Activated CD4-positive, alpha-beta T cell treated with anti-CD3 and anti-CD28 coated beads, Interleukin-2, amount 10 ng/mL, durations not matched to agents 24 days and 14 days (primary cell): ENCODE measurements at places on chromosomes 2 and 18.
A peak's percentile ranks its signal among the peaks of the same experiment; 100 is the strongest.

- H3K4me3 ChIP-seq, result no peak overlapping the region
- peaks cover 7% of the 10 kb centered on the region for H3K4me1 ChIP-seq
- no peaks in the 10 kb centered on the region for H3K27me3 ChIP-seq
- no peaks in the 10 kb centered on the region for H3K36me3 ChIP-seq
Observed at GRCh38 chr2:177340158-177340557, 52.4 kb upstream of the AGPS start.

- H3K27me3 ChIP-seq, result no peaks in the 10 kb centered on the region
- DNase-seq, result no peak
Observed at GRCh38 chr2:191217580-191217979, 27.6 kb upstream of the MYO1B start.

DNA sequence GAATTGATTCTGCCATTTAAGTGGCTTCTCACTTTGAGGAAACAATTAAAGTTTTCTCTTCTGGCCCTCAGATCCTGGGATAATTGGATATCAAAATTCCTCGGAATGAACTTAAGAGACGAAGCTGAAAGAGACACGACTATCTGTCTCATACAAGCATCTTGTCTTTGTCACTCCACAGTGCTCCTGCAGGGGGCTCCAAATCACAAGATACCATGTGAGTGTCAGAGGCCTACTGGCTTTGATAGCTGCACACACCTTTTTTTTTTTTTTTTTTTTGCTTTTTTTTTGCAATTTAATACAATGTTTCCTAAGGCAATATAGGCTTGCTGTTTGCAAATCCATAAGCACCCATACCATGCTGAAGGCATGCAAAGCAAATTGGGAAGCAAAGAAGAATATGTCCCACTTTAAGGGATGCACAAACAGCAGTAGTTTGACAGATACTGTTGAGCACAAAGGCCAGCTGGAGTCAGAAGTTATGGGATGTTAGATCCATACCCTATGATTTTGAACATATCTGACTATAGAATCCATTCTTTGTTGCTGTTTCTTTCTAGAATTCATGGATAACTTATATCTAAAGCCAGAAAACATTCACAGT, 109.0 kb upstream of the CBLN2 start:
- no peaks in the 10 kb centered on the region for H3K4me1 ChIP-seq
- H3K36me3 ChIP-seq, result no peaks in the 10 kb centered on the region
- H3K27ac ChIP-seq, result no peak overlapping the region
- no peaks in the 10 kb centered on the region for H3K27me3 ChIP-seq
- peak; percentile 82 for DNase-seq

DNA sequence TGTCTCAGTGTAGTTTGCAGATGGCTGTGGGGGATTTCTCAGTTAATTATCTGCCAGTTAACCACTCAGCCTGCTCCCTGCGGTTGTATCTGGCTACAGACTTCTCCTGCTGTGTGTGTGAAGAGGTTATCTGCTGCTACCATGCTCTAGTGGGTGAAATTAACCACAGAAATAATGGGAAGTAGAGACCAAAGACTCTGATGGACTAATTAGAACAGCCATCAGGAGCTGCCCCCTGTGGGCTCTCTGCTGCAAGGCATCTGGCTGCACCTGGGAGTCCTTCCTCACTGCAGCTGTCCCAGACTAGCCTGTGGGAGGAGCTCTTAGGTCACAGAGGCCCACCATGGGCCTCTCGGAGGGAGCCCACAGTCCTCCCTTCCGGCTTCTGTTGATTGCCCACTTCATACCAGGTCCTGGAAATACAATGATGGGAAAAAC, 66.6 kb downstream of the CTIF start:
- DNase-seq, result no peak
- H3K36me3 ChIP-seq, result no peaks in the 10 kb centered on the region
- no peak overlapping the region for H3K27ac ChIP-seq
- H3K4me1 ChIP-seq, result no peaks in the 10 kb centered on the region
- H3K27me3 ChIP-seq, result no peaks in the 10 kb centered on the region

DNA sequence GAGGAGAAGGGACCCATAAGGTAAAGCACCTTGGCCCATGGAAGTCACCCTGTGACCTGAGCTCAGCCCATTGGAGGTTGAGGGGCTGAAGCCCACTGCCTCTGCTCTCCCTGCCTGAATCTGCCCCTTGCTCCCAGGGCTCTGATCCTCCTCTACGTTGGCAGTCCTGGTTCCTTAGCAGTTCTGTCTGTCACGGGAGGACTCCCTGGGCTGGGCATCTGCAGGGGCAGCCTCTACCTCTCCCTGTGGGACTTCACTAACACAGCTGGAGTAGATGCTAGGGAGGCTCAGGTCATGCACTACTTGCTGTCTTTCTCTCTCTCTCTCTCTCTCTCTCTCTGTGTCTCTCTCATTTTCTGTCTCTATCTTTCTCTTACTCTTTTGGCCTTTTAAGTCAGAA, 8.7 kb downstream of the GYPC start:
- H3K27ac ChIP-seq, result peak overlapping the region; percentile 96
- H3K27me3 ChIP-seq, result no peaks in the 10 kb centered on the region
- peak overlapping the region; percentile 80 for H3K4me3 ChIP-seq

DNA sequence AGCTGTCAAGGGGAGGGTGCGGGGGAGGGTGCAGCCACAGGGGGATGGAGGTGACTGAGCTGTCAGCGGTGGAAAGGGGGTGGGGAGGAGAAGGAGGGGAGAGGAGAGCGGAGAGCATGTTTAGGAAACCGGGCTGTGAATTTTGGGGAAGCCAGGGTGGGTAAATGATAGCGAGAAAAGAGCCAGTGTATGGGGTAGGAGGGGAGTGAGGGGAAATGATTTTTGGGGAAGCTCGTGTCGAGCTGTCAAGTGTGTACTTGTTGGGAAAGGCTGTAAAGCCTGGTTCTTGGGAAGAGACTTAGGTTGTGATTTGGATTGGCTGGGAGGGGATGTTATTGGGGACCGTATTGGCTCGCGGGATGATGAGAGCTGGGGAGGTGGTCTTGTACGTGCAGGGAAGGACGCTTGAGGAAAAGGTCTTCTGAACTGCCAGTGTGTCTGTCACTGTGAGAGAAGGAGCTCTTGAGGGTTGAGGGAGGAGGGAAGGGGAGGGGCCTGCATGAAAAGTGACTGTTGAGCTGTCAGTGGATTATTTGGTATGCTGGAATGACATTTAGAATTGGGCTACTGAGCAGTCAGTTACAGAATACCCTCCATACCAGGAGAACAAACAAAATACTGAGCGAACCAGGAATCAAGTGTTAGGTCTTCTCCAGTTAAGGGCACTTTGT, 1.0 kb downstream of the UBR3 start:
- peak; percentile 85 for DNase-seq
- peak overlapping the region; percentile 92 for H3K4me3 ChIP-seq
- H3K27me3 ChIP-seq, result no peaks in the 10 kb centered on the region
- peaks cover 10% of the 10 kb centered on the region for H3K36me3 ChIP-seq
- peak overlapping the region; percentile 93 for H3K27ac ChIP-seq
